CD4-positive, alpha-beta T cell treated with Interleukin-6 at 100 ng/mL for 8 hours (primary cell): ENCODE measurements at places on chromosomes 3 and 15.
A peak's percentile ranks its signal among the peaks of the same experiment; 100 is the strongest.

- no peak for DNase-seq
These were observed 26.2 kb downstream of the NME9 start for GRCh38 chr3:138303474-138303873.

DNA sequence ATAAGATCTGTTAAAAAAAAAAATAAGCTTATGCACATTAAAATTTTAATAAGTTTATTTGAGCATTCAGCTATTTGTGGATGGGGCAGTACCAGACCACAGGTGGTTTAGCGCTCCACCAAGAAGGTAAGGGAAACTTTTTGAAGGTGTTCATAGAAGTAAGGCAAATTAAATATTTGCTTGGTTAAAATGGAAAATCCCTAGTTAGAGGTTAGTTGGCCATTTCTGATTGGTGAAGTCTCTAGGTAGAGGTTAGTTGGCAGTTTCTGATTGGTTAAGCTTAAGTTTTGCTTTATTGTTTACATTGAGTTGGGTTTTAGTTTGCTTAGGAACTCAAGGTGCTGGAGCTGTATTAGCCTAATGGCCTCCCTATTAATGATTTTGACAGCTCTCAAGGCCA lies 30.7 kb downstream of the SCN11A start:
- DNase-seq: no peak

- no peak for DNase-seq
These were observed 5.6 kb upstream of the FEZF2 start for GRCh38 chr3:62378921-62379320.

DNA sequence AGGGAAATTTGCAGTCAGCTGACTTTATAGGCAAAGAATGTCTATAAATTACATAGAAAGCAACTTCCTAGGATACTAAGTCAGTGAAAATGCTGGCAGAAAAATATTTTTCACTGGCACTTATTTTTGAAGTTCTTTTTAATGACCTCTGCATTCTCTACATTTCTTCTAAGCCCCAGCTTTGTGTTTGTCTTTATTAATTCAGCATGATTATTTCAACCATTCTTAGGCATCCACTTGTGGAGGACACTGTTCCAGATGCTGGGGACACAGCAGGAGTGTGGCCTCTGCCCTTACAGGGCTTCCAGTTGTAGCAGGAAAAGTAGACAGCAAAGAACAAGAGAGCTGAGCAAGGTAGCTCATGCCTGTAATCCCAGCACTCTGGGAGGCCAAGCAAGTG lies 15.0 kb downstream of the LRRK1 start:
- no peak for DNase-seq

DNA sequence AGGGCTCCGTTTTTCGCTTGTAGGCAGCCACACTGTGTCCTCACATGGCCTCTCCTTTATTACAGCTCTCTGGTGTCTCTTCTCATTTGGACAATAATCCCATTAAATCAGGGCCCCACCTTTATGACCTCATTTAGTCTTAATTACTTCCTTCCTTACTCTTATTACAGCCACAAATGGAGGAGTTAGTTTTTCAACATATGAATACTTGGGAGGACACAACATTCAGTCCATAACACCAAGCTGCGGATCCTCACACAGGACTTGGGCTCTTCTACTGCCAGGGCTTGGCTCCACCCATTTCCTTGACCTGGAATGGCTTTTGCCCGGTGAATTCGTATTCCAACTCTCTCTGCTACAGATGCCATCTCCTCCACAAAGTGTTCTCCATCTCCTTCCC lies 74.3 kb upstream of the SLC7A14 start:
- no peak for DNase-seq

GRCh38 chr15:29104566-29104880 lies 165.1 kb downstream of the NSMCE3 start:
- DNase-seq: no peak

DNA sequence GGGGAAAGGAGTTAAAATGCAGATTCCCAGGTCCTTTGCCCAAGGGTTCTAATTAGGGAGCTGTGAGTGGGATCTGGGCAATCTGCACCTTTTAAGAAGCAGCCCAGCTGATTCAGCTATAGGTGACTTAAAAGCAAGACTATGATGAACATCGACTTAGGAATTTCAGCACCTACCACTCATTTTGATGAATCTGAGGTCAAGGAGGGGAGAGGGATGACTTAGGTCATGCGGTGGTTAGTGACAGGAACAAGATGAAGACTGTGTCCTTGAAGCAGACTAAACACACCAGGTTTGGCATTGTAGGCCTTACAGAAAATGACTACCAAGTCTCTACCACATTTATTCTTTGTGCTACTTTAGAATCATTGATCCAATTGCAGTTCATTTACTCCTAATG lies 196.3 kb downstream of the DTWD1 start:
- DNase-seq: no peak

- no peak for DNase-seq
These were observed 7.3 kb downstream of the B3GNT5 start for GRCh38 chr3:183260167-183260904.

DNA sequence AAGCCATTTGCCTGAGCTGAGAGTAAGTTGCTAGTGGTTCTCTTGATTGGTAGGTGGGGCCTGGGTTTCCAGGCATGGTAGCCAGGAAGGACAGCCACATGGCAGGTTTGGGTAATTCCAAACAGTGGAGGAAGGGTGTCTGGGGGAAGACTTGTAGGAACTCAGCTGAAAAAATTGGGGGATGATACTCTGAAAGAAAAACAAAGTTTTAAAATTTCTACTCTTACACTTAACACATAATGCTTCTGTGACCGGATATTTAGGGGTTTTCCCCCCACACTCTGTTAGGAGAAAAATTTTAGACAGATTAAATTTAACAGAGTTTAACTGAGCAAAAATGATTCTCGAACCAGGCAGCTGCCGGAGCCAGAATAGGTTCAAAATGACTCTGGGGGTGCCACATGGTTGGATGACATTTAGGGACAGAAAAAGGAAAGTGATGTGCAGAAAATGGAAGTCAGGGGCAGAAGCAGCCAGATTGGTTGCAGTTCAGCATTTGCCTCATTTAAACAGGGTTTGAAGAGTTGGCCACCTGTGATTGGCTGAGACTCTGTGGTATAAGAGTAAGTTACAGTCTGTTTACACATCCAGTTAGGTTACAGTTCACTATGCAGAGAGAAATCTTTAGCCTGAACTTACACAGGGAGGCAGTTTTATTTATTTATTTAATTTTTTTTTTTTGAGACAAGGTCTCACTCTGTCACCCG lies 8.1 kb downstream of the B2M start:
- DNase-seq: peak; percentile 45

GRCh38 chr15:72888211-72888610 lies 104.7 kb upstream of the ADPGK start:
- DNase-seq: no peak

GRCh38 chr3:29822071-29822470 lies 541.2 kb downstream of the RBMS3 start:
- no peak for DNase-seq

DNA sequence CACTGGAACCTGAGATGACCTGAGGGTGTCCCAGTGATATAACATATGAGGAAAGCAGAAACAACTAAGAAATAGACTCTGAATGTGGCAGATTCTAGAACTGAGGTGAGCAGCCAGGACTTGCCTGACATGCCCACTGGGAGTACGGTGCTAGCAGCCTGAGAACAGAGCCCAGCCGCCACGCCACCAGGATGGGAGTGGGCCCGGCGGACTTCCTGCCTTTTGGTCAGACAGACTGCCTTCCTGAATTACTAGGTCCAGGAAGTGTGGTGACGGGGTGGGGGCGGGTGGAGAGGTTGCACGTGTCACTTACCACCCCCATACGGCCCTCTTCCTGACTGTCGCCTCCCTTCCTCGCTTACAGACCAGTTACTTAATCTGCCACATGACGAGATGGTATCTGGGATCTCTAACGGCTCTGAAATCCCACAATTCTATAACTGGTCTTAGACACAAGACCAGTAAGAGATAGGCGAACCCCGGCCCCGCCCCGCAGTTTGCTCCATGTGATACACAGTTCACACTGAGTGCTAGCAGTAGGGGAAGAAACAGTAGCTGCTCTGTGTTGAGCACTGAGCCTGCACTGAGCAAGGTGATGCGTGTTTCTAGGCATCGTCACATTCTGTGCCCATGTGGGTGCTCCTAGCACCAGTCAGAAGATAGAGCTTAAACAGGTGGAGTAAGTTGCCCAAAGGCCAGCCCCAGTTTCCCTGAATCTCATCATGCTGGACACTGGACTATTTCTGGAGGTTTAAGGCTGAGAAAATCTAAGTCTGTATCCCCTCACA lies 95.7 kb downstream of the CPN2 start:
- DNase-seq: peak; percentile 40

DNA sequence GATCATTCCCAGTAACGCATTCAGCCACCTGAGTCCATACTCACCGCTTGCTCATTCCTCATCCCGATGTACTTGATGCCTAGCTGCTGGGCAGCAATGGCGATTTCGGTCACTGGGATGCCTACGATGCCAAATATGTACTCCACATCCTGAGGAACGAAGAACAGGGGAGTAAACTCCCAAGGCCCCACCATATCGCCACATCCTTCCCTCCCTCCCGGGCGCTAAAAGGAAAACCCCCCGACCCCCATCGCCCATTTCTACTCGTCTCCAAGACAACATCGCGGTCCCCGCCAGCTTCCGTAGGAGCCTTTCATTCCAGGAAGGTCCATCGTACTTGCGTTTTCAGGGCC lies 347 bp downstream of the HACL1 start:
- DNase-seq: no peak

GRCh38 chr3:64170270-64170669 lies 55.0 kb downstream of the PRICKLE2 start:
- no peak for DNase-seq

GRCh38 chr3:54900838-54901591 lies 26.8 kb downstream of the LRTM1 start:
- no peak for DNase-seq

- DNase-seq: no peak
These were observed 115.9 kb downstream of the VPS8 start for GRCh38 chr3:184927796-184928315.

DNA sequence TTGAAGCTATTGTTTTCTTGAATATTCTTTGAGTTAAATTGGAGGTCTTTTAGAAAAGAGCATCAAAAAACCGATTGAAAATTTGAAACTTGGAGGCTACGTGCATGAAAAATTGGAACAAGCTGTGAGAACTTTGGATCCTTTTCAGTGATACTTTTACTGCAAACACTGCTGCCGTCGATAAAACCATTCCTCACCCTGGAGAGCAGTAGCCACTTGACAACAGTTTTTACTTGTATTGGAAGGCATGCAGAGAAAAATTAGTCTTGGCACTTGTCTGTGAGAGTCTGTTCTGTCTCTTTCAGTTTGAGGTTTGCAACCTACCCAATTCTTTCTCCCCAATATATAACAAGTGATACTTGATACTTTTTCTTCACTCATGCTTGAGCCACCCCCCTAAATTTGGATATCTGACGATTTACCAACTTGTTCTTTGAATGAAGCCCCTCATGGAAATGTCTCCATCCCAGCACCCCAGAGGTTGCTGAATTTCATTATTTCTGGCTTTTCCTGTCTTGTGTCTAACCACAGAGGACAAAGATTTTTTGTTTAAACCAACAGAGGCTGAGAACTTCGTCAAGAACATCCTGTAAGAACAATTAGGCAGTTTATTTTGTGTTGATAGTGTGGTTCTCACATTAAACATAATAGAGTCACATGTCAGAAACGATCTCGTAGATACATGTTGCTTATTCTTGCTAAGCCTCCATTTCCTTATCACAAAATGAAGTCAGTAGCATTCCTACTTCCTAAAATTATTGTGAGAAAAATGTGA lies 307.3 kb upstream of the PLSCR5 start:
- DNase-seq: no peak

DNA sequence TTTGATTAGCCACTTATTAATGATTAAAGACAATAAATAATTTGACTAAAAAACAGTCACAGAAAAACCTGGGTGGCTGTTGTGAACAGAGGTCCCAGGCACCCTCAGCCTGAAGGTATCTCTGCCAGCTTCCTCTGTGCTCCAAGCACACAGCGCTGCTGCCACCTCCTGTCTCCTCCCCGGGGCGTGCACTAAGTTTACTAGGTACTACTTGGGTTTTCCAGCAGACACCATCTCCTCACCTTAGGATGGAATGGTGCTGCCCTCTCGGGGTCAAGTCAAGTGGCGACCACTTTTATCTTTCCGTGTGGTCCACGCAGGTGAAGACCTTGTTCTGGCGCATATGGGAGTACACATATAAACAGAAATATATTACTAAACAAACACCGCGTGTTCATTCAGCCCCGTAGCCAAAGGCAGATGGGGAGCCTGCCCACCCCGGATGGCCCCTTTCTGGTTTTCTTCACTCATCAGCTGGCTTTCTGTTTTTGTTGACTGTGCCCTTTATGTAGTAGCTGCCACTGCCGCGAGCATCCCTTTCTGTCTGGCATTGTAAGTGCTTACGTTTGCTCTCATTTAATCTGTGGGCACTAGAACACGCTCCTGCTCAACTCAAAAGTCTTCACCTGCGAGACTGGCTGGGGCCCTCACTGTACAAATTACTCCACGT lies 128.0 kb downstream of the LRIG1 start:
- DNase-seq: peak; percentile 45

- DNase-seq: no peak
These were observed 10.6 kb upstream of the SPRED1 start for GRCh38 chr15:38242055-38242454.

DNA sequence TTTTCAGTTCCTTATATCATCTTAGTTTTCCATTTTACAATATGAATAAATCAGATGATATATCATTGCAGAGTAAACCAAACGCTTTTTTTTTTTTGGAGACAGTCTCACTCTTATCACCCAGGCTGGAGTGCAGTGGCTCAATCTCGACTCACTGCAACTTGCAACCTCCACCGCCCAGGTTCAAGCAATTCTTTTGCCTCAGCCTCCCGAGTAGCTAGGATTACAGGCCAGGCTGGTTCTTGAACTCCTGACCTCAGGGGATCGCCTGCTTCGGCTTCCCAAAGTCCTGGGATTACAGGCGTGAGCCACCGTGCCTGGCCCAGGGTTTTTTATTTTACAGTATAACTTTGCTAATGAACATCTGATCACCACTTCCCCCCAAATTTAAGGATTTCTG lies 5.9 kb upstream of the EBLN2 start:
- no peak for DNase-seq

DNA sequence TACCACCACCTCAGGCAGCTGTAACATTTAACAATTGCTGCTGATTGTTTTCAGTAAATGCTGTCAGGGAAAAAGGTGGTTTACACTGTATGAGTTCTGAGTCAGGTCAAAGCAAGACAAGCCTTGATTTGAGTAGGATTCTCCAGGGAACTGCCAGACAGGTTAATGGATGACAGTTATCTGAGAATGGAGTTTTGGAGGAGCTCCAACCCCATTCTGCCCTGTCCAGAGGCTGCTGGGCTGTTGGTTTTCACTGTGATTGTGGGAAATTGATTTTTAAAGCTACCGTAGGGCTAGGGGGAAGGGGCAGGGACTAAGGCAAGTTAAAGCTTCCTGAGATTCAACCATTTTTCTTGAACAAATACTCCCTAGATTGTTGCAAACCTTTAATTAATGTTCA lies 39.9 kb downstream of the TICRR start:
- DNase-seq: no peak

GRCh38 chr15:70528270-70528706 lies 235.1 kb downstream of the UACA start:
- peak; percentile 74 for DNase-seq

- DNase-seq: no peak
These were observed 15.0 kb downstream of the HCN4 start for GRCh38 chr15:73353734-73354133.
